Left cardiac atrium (tissue), 4 donors: ENCODE measurements at places on chromosomes 12 and 14. TPM values are rescaled to one million over a fixed set of nuclear protein-coding genes. Genes with fewer than 3 reads are reported as not detected.
A peak's percentile ranks its signal among the peaks of the same experiment; 100 is the strongest.

GRCh38 chr14:89504602-89505313 lies 87.7 kb upstream of the FOXN3 start:
- DNase-seq: no peak

DNA sequence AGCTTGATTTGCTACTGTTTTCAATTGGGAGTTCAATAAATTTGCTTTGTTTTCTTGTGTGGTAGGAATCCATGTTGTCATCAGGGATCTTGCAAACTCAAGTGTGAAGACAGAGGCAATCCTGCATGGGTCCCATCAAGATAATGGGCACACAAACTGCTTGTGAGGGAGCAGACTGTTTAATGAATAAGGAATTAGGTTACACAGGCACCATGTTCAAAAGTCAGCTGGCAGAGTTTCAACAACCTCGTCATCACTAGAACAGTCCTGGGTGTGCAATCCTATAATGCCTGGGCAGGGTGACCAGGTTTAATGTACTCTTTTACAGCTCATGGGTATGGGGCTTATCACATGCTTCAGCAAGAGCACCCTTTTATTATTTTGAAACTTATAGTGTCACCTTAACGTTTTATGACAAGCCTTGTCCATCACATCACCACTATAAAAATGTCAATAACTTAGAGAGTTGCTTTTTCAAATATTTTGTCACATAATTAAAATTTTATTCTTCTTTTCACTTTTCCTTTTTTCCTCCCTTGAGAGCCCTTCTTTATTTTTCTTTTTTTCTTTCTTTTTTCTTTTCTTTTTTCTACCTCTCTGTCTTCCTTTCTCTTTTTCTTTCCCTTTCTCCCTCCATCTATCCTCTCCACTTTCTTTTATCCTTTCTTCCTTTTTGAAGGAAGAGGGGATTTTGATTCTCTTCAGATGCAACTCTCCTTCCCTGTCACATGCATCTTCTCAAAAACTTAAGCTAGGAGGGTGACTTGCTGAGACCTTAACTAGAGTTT lies 252.2 kb upstream of the ATP2B1 start:
- DNase-seq: no peak

GRCh38 chr14:76985540-76986230 lies 42.8 kb downstream of the IRF2BPL start:
- DNase-seq: no peak

DNA sequence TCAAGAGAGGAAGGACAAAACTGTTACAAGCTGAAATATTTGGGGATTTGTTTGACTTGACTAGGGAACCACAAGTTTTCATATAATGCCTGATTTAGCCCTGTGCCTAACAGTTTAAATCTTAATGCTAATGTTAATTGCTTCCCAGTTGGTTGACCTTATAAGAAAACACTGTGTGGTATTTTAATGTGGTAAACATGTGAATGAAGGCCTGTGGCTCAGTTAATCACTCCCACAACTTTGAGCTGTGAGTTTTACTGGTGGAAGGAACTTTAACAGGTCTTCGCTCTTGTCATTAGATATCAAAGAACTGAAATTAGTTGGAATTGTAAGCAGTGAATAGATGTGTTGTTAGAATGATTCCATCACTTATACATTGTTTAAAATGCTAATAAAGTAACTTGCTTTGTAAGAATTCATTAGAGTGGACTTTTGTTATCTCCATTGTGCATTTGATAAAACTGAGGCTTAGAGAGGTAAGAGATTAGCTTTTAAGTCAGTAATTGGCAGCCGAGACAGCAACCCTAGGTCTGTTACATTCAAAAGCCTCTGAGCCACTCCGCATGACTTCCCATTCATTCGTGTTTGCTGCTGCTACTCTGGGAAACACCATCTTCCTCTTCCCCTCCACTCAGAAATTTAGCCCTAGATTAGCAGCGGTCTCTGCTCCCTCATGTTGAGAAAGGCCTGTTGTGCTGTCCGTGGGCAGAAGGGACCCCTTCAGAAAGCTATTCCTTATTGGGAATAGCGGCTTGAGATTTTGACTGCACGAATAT lies 1.0 kb upstream of the TBK1 start:
- no peak for DNase-seq

DNA sequence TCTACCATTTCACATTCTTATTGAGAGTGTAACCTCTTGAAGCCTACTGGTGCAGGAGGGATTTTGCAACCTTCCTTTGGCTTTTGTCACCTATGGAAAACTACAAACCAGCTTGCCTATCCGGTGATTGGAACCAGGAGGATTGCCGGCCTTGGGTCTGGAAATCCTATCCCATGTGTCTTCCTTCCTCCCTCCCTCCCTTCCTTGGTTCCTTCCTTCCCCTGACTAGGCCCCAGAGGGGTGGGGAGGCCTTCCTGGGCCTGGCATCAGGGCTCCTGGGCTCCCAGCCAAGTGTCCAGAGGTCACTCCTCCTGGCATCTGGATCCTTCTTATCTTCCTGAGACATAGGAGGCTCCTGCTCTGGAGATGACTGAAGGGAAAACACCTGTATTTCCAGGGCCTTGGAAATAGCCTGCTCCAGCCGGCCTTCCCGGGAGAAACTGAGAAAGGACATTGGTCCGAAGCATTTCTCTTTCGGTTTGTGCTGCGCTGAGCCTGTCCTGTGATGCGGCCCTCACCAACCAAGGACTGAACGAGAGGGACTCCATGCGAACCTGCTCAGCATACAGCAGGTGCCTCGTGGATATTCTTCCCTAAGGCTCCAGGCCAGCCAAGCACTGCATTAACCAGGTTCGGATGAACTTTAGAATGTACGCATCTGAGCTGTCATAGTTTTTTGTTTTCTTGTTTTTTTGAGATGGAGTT lies 43.4 kb downstream of the PSMA6 start:
- DNase-seq: peak; percentile 61

- DNase-seq: no peak
These were observed 16.3 kb upstream of the TSPAN8 start for GRCh38 chr12:71174146-71174545.

GRCh38 chr14:42804141-42804540 lies 1197.5 kb downstream of the LRFN5 start:
- DNase-seq: no peak

- DNase-seq: no peak
These were observed 67.5 kb upstream of the CCDC91 start for GRCh38 chr12:28122756-28123155.

DNA sequence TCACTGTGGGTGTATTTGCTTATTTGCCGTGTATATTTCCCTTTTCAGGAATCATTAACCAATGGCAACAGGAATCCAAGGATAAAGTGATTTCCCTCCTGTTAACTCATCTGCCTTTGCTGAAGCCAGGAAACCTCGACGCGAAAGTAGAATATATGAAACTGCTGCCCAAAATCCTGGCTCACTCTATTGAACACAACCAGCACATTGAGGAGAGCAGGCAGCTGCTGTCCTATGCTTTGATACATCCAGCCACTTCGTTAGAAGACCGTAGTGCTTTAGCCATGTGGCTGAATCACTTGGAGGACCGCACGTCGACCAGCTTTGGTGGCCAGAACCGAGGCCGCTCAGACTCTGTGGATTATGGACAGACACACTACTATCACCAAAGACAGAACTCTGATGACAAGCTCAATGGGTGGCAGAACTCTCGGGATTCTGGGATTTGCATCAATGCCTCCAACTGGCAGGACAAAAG lies 135.1 kb downstream of the SAMD4A start:
- DNase-seq: no peak

GRCh38 chr14:33118668-33119067 lies 180.0 kb downstream of the NPAS3 start:
- DNase-seq: no peak

DNA sequence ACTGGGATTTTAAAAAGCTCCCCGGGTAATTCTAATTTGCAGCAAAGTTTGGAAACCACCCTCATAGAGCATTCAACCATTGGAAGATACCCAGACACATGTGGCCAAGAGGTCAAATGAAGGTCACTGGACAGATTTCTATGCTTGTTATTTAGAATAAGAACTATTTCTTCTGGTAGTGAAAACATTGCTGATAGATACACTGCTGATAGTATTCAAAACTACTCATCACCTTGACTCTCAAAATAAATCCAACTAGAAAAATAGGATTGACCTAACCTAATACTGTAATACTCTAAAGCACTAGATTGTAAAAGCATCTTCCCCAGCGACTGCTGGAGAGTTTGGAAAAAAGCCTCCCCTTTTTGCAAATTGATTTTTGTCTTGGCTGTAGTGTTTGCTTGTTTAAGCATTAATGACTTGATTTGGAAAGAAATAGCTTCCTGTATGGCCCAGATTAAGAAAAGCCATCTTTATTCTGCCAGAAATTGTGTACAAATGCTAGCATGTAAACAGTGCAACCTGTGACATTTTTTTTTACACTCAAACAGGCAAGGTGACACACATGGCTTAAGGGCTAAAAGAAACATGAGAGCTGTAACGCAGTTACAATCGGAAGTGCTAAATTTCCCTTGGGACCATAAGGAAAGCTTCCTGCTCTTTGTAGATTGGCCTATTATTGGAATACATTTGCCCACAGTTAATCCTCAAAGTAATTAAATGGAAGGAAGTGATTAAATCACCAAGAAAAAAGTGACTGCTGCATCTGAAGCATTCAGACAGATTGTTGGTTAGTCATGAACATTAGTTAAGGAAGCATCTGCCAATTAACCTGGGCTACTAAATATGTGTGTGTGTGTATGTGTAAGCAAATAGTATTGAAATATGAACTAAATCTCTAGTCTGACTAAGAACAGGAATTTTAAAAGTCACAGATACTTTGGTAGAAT lies 356.5 kb upstream of the ATP2B1 start:
- DNase-seq: no peak

DNA sequence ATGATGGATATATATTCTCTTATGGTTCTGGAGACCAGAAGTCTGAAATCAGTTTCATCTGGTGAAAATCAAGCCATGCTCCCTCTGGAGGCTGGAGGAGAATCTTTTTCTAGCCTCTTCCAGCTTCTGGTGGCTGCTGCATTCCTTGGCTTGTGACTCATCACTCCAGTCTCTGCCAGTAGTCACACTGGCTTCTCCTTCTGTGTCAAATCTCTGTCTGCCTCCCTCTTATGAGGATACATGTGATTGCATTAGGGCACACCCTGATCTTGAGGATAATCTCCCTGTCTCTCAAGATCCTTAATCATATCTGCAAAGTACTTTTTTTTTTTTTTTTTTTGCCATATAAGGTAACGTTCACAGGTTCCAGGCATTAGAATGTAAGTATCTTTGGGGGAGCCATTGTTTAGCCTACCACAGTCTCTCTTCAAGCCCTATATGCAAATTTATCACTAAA lies 17.7 kb downstream of the DNAL1 start:
- DNase-seq: no peak

- no peak for DNase-seq
These were observed 38.0 kb downstream of the BTG1 start for GRCh38 chr12:92107621-92108131.

DNA sequence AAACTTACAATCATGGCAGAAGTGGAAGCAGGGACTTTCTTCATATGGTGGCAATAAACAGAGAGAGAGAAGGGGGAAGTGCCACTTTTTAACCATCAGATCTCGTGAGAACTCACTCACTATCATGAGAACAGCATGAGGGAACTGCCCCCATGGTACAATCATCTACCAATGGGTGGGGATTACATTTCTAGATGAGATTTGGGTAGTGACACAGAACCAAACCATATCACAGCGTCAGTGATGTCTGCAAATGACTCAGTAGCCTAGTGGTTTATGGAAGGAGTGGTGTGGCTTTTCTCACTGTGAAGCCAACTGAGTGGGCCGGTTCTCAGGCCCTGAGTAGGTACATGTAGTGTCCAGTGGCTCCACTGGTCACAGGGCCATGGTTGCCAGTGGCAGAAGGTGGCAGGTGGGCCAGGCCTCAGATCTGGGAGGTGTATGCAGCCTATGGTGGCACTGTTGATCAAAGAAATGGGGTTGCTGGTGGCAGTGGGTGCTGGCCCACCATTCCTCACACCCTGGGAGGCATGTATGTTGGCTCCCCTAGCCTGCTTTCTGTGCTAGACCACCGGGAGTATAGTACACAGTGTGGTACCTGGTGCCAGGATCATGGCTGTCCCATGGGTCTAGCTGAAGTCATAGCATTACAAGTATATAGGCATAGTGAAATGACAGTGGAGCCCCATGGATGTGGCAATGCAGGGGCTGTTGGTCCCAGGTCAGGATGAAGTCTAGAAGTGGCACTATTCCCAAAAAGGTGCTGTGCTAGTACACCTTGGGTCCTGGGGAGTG lies 191.9 kb downstream of the NUBPL start:
- DNase-seq: no peak

DNA sequence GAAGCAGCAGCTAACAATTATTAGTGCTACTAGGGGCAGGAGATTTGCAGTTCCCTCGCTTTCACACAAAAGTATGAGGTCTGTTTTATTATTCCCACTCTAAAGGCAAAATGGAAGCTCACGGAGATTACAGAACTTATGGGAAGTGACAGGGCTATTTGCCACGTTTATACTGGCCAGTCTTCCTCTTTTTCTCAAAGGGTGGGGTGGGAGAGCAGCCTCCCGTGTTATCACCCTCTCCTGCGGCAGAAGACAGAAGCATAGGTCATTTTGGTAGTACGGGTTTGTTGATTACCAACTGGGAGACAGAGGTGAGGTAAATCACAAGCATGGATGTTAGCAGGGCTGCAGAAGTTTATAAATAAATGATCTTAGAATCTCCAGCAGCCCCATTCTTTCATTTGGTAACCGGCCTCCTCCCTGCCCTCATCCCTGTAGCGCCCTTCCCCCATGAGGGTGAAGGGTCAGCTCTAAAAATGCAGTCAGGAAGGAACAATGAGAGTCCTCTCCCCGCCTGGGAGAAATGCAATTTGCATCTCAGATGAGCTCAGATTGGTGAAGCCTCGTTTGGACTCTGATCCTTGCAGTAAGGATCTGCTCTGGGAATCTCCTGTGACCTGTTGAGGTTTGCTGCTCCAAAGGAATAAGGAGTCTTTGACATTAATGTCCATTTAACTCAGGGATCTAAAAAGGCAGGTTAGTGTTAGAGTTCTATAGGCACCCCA lies 44.7 kb upstream of the SINHCAF start:
- no peak for DNase-seq

CFAP73 gene
- not detected for total RNA-seq

SMCO2 gene
- not detected for total RNA-seq

C12orf54 gene
- total RNA-seq: not detected

GLIPR1L1 gene
- not detected for total RNA-seq

TMPRSS12 gene
- not detected for total RNA-seq

SLC22A17 gene
- 34.6 TPM for total RNA-seq

ERO1A gene
- total RNA-seq: 24.2 TPM

INHBC gene
- not detected for total RNA-seq

MANSC4 gene
- total RNA-seq: not detected

PLEKHD1 gene
- 0.24 TPM for total RNA-seq

DNAI7 gene
- 0.94 TPM for total RNA-seq

B4GALNT1 gene
- total RNA-seq: 3.3 TPM

IFT43 gene
- 48.5 TPM for total RNA-seq

OTX2 gene
- not detected for total RNA-seq
